ENCODE measurements at places on chromosomes 13 and 19. TPM values are rescaled to one million over a fixed set of nuclear protein-coding genes. Genes with fewer than 3 reads are reported as not detected.

The BST2 gene
- 164 TPM for total RNA-seq

The PTH2 gene
- not detected for total RNA-seq

The CPT1C gene
- 1.4 TPM for total RNA-seq

The SOX21 gene
- total RNA-seq = not detected

The PSG2 gene
- total RNA-seq = not detected

The ZNF433 gene
- total RNA-seq = 0.27 TPM

GRCh38 chr13:63853816-63854215 is 2438.2 kb upstream of the PCDH20 start:
- no peak for DNase-seq

DNA sequence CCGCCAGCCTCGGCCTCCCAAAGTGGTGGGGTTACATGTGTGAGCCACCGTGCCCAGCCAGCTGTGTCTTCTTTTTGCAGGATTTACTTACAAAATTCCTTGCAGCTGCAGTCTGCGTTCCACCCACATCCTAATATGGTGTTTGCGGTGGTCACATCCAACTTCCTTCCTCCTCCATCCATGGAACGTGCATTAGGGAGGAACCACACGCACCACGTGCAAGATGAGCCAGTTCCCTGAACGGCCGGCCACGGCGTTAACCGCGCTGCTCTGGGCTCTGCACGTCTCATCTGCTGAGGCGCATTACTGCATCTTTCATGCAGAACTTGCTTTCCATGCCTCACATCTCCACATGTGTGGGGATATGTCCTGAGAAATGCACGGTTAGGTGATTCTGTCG is 13.0 kb upstream of the SIGLEC11 start:
- no peak for DNase-seq

GRCh38 chr13:27266917-27267316 is 3.7 kb upstream of the RASL11A start:
- no peak for DNase-seq

DNA sequence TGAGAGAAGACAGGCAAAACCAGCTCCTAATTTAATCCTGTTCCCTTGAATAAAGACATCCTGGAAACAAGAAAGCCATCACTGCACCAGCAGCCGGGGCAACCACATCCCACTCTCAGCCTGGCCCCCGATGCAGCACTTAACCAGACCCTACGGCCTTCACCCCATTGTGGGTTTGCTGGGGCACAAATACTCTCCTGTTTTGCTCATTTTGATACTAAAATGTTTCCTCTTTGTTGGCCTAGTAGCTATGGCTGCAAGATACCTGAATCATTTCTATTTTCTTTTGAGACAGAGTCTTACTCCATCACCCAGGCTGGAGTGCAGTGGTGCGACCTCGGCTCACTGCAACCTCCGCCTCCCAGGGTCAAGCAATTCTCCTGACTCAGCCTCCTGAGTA is 28.4 kb downstream of the ANKRD27 start:
- DNase-seq = peak; percentile 47

GRCh38 chr13:58056426-58056825 is 424.9 kb downstream of the PCDH17 start:
- no peak for DNase-seq

DNA sequence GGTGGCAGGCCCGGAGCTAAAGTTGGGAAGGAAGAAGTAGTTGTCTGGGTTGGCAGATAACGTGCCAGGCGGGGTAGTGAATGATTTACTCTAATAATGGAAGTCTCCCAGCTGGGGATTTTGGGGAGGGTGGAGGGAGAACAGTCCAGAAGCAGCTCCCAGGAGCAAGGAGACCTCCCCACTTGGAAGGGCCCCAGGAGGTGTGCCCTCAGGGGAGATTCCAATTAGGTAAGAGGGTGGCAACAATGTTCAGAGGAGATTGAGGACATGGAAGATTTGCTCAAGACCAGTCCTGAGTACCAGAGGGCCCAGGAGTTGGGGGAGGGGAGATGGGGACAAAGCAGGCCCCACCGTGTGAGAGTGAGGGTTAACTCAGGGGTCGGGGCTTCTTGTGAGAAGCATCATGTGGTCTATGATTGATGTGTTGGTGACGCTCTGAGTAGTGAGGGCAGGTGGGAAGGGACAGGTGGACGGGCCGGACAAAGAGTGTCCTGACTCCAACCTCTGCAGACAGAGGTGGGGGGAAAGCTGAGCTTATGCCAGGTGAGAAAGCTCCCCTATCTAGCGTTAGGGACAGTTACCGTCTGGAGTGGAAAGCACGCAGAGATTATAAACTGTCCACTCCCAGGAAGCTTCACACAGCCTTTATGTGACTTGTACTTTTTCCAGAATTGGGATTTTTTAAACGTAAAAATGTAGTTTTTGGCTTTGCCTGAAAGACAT is 3.5 kb downstream of the SPINT2 start:
- DNase-seq = no peak

- DNase-seq = no peak
Observed at GRCh38 chr13:26660185-26660584, 100.4 kb downstream of the GPR12 start.

- no peak for DNase-seq
Observed at GRCh38 chr19:13146763-13147563, 3.2 kb downstream of the STX10 start.

GRCh38 chr13:45834411-45834994 is 17.1 kb downstream of the SIAH3 start:
- DNase-seq = no peak

GRCh38 chr13:80705371-80706163 is 364.6 kb upstream of the SPRY2 start:
- no peak for DNase-seq

GRCh38 chr19:55654868-55655647 is at the start of gene U2AF2:
Gene U2AF2, plus strand, starts transcription at chr19:55655035. Its CDS starts 70 bp downstream, at chr19:55655105.
- peak; percentile 97 for DNase-seq

DNA sequence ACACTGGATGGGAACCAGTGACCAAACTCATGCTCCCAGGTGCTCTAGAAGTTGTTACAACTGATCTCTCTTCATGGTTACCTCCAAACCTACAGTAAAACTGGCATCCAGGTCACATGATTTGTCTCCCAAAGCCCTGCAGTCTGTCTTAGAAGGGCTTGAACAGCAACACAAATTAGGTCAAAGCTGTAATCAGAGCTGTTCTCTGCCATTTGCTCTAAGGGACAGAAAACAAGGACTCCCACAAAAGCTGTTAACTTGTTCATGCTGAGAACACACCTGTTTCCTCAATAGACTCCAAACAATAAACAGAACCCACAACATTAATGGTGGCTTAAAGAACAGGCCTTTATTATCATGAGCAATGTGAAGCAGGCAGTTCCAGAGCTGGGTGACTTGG is 8.0 kb downstream of the ZNF671 start:
- DNase-seq = no peak

DNA sequence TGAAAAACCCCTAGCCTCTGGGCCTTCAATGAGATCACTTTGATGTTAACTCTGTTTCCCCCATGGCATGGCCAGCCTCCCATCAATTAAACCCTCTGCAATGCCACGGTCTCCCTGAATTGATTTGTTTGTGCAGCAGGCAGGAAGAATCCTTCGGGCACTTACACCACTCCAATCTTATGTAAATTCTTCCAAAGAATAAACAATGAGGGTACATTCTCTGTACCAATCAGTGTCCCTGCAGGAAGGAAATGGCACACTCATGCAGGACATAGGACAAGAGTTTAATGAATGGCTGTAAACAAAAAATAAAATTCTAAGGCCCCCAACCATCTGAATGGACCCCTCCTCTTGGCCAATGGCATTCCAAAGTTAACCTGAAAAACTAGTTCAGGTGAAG is 22.2 kb downstream of the SCGB2B2 start:
- no peak for DNase-seq

All from activated CD4-positive, alpha-beta memory T cell treated with anti-CD3 and anti-CD28 coated beads for 36 hours (primary cell).